Frontal cortex (tissue), 4 donors: ENCODE measurements at places on chromosomes 16 and 17.

DNA sequence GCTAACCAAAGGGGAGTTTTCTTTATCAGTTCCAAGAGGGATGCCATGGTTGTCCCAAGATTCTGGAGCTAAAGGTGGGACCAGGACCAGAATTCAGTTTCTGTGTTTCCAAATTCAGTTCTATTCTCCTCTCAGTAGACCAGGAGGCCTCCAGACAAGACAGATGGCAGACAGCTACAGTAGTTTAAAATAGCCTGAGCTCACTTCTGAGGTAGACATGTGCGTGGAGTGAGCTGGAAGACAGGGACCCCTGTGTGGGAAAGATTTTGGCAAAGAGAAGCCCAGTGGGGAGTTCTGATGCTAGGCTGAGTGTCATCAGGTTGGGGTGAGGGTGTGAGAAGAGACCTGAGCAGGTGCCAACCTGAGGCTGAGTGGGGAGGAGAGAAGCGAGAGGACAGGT is 95.4 kb downstream of the PRKCB start:
- no peak for DNase-seq

GRCh38 chr17:80257716-80258213 is 2.9 kb upstream of the RNF213 start:
- no peak for DNase-seq

GRCh38 chr16:3112881-3113574 is 642 bp downstream of the ZNF205 start:
- DNase-seq, result peak; percentile 48

DNA sequence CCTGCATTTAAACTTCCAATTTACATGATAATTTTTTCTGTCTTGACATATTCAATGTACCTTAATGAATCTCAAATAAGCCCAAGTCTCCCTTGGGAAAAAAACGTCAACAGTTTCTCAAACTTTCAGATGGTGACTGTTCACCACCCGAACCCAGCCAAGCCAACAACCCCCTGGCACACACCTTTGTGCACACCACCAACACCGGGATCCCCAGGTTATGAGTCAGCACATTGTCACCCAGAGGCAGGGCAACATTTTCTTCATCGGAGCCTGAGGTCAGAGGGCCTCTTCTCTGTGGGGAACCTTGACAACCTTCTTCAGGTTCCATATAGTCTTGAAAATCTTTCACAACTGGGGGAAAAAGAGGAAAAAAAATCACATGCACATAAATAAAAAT is 15.5 kb downstream of the DYNC1LI2 start:
- no peak for DNase-seq
